ENCODE measurements at places on chromosomes 11 and 22.
A peak's percentile ranks its signal among the peaks of the same experiment; 100 is the strongest.

GRCh38 chr11:23727794-23728193, 769.1 kb upstream of the LUZP2 start:
- no peak for DNase-seq

GRCh38 chr11:20351136-20351535, 12.4 kb upstream of the HTATIP2 start:
- no peak for DNase-seq

GRCh38 chr22:37525073-37525745, 6.0 kb upstream of the CARD10 start:
- DNase-seq: no peak

DNA sequence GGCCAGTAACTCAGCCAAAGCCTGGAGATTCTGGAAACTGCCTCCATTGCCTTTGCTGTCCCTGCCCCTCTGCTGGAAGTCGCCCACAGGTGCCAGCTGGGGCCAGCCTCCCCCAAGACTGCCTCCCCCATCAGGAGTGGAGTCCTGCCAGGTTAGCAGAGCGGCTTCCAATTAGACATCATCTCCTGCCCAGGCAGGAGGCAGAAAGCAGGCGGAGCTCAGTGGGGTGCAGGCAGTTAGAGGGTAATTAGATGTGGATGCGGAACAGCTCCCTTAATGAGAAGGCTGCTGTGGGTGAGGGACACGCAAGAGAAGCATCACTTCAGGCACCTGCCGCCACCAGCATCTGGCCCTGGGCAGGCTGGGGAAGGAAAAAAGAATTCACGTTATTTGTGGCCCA, 90.9 kb upstream of the TP53I11 start:
- DNase-seq: no peak

DNA sequence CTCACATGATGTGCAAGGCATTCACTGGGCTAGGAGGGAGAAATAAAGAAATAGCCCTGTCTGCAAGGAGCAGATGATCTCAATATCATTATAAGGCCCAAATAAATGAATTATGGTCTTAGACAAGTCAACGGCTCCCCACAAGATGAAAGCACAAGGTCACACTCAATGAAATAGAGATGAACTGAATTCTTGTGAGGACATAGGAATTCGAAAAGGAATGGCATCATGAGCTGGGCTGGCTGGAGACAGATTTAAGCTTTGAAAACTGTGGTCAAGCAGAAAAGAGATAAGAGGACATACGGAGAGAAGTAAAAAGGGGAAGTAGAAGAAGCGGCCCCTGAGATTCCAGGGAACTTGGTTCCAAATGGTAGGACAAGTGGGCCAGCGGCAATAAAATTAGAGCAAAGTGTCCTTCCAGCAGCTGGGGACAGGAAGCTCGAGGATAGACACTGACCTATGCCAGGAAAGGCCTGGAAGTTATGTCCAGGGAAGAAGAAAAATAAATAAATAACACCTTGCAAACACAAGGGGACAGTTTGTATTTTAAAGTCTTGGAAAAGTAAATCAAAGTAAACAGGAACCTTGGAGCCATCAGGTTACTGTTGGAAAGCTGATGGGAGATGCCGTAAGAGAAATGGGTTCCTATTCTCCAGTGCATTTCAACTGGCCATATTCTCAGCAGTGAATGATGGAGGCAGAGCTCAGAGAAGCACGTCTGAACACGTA, 37.8 kb downstream of the GALNT18 start:
- DNase-seq: no peak

- DNase-seq: no peak
These were observed 2.1 kb downstream of the SSTR3 start for GRCh38 chr22:37210041-37210803.

DNA sequence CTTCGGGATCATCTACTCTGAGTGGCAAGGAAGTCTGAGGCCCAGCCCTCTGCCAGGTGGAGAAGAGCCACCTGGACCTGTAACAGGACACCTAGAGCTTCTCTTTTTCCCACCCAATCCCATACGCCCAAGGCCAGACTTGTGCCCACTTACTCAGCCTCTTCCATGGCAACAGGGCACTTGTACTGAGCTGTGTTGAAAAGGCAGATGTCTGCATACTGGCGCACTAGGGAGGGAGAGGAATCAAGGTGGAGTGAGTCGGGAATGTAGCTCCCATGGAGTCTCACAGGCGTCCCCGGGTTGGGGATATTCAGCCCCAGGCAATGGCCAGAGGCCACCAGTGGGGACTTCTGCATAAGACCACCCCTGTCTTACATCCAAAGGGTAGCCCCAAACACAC, 36.1 kb downstream of the TPBGL start:
- DNase-seq: no peak

GRCh38 chr11:83033972-83034672, 37.6 kb downstream of the RAB30 start:
- peak; percentile 25 for DNase-seq

GRCh38 chr11:14567064-14567651, 47.0 kb upstream of the PSMA1 start:
- no peak for DNase-seq

GRCh38 chr22:25645266-25645665, 80.8 kb downstream of the GRK3 start:
- no peak for DNase-seq

GRCh38 chr22:45648301-45649117, 23.1 kb upstream of the ATXN10 start:
- DNase-seq: no peak

DNA sequence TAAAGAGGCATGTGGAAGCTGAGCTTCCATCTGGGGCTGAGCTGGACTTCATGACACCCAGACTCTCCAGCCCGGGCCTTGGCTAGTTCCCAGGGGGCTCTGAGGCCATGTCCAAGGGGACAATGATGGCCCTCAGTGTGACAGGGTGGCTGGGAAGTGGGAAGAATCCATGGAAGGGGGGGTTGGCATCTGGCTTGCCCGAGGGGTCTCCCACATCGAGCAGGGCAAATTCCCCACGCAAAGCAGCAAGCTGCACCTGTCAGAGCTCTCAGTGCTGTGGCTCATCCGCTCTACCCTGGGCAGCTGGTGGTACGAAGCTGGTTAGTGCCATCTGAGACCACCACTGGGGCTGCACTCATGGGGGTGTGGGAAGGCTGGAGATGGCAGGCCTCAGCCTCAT, 9.4 kb upstream of the AP1B1 start:
- DNase-seq: no peak

GRCh38 chr11:132862933-132863332, 669.4 kb downstream of the OPCML start:
- no peak for DNase-seq

DNA sequence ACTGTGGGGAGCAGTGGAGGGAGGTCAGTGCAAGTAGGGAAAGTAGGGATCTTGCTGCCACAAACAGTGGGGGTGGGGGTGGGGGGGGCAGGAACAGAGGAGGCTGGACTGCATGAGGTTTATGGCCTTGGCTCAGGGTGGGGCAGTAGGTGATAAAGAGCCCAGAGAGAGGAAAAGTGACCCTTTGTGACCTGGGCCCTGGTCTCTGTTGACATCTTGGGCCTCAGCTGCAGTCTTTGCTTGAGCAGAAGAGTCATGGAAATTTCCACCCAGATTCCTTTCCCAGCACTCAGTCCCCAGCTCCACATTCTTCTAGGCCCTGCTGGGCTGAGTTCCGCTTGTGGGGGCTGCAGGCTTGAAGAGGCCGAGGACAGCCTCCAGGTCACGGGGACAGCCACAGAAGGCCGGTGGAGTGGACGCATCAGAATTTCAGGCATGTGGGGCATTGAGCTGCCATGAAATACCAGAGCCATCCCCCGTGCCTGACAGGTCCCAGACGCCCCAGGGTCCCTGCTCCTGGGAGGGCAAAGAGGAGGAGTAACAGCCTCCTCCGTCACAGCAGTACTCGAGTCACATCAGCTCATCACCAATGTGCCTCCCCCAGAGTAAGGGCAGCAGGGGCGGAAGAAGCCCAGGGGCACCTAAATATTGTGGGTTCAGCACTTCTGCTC, 9.7 kb upstream of the MALAT1 start:
- peak; percentile 42 for DNase-seq

DNA sequence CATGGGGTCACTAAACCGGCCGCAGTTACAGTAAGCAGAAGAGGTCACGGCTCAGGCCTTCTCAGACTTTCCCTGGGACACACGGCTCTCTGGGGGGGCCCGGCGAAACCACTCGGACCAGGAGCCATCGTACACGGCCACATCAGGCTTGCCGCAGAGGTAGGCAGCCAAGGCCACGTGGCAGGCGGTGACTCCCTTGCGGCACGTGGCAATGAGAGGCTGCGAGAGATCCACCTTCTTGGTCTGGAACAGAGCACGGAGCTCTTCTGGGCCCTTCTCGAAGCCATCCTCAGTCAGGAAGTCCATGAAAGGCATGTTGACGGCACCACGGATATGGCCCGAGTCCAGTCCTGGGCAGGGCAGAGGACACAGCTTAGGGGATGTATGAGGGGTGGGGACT, 8.3 kb downstream of the TST start:
- DNase-seq: no peak

GRCh38 chr11:102061276-102061675, 14.0 kb downstream of the CFAP300 start:
- no peak for DNase-seq

GRCh38 chr11:103491777-103492176, 382.6 kb downstream of the DYNC2H1 start:
- no peak for DNase-seq

DNA sequence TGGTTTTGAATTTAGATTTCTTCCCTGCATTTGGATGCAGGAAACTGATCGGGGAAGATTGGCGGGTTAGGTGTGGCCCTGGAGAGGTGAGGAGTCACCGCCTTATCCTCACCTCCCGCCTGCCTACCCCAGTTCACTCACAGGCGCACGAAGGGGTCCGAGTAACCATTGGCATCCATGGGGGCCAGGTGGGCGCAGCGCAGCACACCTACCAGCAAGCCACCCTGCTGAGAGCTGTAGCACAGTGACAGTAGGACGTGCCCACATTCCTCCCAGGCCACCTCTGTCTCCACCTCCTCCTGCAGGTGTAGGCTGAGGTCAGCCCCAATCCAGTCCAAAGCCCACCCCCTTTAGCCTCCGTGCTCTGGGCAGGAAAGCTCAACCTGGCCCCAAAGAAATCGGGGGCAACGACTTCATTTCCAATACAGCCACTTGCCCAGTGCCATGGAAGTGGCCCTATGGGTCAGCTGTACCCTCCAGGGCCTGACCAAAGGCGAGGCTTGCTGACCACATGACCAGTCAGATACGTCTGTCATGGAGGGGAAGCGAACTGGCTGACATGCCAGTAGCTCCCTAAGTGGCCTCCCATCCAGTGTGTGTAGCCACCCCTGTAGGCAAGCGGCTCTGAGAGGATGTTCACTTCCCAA, 6.7 kb downstream of the NDUFV1 start:
- no peak for DNase-seq

- no peak for DNase-seq
These were observed 11.4 kb upstream of the A4GALT start for GRCh38 chr22:42732081-42732480.

DNA sequence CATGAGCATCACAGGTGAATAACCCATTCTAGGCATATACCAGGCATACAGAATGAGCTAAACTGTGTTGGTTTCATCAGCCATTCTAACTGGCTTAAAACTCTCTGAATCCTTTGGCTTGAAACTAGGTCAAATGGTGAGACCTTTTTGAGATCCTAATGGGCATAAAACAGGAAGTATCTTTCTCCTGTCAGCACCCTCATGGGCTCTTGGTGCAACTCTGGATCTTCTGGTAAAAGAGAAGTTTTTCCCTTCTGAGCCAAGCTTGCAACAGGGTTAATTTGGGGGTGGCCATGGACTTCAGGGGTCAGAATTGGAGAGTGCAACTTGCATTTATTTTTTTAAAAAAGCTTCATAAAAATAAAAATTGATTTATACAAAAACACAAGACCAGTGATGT, 67.9 kb upstream of the GRAMD1B start:
- DNase-seq: no peak

DNA sequence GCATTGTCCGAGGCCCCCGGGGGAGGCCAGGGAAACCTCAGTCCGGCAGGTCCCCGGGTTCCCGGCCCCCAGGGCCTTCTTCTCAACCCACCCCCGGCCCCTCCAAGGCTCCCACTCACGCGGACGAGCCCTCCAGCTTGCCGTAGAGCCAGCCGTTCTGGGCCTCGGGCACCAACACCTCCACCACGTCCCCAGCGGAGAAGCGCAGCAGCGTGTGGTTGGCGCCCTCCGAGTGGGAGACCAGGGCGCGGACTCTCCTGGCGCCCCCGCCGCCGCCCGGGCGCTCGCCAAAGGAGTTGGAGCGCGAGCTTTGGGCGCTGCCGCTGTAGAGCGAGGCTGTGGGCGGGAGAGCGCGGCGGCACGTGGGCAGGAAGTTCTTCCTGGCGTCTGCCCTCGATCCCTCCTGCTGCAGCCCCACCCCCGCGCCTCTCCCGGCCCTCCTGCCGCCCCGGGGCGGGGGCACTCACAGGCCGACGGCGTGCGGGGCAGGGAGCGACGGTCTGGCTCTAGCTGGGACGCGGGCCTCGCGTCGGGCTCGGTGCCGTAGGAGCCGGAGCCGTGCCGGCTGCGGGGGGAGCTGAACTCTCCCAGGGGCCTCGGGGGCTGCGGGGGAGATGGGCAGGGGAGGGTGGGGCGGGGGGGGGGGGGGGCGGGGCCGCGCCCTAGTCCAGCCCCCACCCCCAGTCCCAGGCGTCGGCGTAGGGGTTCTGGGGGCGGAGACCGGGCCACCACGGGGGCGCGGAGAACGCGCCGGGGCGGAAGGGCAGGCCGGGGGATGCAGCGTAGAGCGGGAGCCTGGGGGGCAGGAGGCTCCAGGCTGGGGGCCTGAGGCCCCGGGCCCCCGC, 4.9 kb upstream of the SLC16A8 start:
- no peak for DNase-seq

DNA sequence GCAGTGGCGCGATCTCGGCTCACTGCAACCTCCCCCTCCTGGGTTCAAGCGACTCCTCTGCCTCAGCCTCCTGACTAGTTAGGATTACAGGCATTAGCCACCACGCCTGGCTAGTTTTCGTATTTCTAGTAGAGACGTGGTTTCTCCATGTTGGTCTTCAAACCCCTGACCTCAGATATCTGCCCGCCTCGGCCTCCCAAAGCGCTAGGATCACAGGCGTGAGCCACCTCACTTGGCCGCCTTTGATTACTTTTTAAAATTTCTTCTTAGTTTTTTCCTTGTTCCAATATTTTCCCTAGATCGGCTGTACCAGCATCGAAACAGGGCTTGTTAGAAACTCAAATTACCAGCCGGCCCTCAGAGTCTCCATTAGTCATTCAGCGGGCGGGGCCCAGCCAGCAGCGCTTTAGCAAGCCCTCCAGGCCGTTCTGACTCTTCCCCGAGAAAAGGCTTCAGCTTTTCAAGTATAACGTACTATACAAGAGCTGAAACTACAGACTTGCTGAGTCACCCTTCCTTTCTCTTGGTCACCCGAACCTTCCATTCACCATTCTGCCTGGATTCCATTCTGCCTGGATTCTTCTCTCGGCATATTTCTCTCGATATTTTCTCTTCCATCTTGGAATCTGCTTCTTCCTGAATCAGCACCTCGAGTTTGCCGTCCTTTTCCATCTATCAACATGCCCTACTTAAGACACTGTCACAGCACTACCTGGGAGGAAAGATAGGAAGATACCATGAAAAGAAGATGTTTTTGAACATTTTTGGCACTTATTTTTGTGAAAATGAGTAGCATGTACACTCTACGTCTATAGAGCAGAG, 6.7 kb upstream of the CAPRIN1 start:
- no peak for DNase-seq

All from pancreas (tissue), 10 donors.